Left kidney (tissue), 8 donors: ENCODE measurements at places on chromosomes 1 and 21. TPM values are rescaled to one million over a fixed set of nuclear protein-coding genes. Genes with fewer than 3 reads are reported as not detected.

Gene LORICRIN
- not detected for polyA plus RNA-seq

Gene ATP6V0B
- polyA plus RNA-seq: 118 TPM

Gene TCHH
- 0.05 TPM for polyA plus RNA-seq

Gene CHRM3
- polyA plus RNA-seq: 8.2 TPM

Gene NUAK2
- 9.3 TPM for polyA plus RNA-seq

Gene ZBTB8A
- polyA plus RNA-seq: 21.9 TPM

Gene KRTAP12-2
- not detected for polyA plus RNA-seq

GRCh38 chr1:178358456-178358855 is 138.3 kb downstream of the CLEC20A start:
- DNase-seq: no peak

DNA sequence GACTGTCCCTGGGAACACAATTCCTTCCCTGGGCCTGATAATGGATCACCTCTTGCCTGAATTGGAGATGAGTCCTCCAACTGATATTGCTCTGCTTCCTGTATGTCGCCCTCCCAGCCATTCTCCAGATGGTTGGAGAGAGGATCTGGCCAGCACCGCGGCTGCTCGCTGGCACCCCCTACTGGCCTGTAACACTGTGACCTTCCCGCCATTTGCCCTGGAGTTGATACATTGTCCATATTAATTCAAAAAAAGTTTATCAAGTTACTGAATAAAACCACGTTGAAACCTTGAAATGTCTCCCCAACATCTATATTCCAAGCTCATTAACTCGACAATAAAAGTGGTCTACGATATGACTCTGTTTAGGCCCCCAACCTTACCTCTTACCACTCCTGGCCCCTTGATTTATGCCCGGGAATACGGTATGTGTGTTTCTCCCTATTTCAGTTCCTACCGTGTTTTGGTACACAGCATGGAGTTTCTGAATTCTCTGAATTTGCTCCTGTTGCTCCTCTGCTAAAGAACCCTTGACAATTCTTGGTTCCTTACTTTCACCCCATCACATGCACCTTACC is 241.8 kb upstream of the KIAA0040 start:
- no peak for DNase-seq

DNA sequence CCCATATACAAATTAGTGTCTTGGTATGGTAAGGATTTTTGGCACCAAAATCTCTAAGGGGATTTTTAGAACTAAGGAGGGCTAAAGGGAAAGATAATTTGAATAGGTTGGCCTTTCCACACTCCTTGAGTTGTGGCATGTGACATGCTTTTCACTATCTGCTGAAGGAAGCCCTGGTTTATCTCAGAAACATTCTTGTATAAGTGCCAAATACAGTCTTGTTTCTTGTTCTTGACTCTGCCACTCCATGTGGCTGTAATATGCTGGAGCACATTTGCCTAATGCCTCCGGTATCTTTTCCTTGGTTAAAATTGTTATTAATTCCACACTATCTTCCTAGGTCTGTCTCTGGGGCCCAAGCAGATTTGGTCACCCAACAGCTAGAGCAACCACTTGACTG is 457.0 kb downstream of the USP25 start:
- DNase-seq: no peak

GRCh38 chr1:158638904-158639303 is 33.8 kb downstream of the OR10Z1 start:
- DNase-seq: no peak

DNA sequence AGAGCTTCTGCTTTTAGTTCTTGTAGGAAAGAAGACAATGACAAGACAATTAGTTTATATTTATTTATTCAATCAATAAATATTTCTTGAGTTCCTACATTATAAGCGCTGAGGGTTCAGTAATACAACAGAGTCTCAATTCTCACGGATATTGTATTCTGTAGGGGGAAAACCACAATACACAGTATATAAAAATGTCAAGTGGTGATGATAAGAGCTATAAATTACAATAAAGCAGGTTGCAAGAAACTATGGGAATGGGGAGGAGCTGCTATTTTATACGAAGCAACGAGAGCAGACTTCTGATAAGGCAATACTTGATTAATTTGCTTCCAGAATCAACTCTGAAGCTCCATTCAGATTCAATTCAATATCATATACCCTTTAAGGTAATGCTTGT is 10.6 kb upstream of the XCL1 start:
- DNase-seq: no peak

DNA sequence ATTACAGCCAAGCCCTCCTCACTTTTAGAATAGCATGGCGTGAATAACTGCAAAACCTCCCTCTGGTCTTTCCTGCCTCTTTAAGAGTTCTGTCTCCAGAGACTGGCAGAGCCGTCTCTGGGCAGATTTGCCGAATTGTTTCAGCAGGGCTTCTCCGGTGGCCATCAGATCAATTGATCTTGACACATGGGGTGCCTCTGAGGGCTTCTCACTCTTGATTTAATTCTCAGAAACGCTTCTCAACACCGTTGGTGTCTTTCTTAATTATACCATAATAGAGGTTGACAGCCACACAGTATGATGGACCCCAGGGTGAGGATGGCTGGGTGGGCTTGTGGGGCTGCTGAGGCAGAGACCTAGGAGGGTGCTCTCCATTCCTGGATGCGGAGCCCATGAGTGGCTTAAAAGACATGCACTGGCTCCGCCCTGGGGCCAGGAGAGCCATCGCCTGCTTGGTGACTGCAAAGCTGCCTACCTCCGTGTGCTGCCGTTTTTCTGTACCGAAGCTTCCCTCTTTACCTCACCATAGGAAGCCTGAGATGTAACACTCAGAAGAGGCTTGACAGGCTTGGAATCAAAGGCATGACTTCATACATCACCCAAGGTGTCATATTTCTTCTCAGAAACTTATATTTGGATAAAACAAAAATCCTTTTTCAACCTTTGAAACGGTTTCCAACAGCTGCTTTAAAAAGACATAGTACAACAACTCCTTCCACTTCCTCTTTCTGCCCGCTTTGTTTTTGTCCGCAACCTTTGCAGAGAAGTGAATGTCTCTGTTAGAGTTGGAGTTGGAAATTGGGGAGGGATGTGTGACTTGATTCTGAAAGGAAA is 82.9 kb downstream of the GALNT2 start:
- DNase-seq: no peak

- no peak for DNase-seq
These were observed 99.6 kb upstream of the DMRTA2 start for GRCh38 chr1:50522691-50523342.

GRCh38 chr1:36650200-36651065 is 167.7 kb upstream of the CSF3R start:
- no peak for DNase-seq

- no peak for DNase-seq
These were observed 5.1 kb upstream of the TMEM222 start for GRCh38 chr1:27316860-27317259.

- DNase-seq: no peak
These were observed 297.9 kb upstream of the GREM2 start for GRCh38 chr1:240909701-240910457.

GRCh38 chr1:224131253-224131652 is 17.3 kb downstream of the FBXO28 start:
- DNase-seq: no peak

DNA sequence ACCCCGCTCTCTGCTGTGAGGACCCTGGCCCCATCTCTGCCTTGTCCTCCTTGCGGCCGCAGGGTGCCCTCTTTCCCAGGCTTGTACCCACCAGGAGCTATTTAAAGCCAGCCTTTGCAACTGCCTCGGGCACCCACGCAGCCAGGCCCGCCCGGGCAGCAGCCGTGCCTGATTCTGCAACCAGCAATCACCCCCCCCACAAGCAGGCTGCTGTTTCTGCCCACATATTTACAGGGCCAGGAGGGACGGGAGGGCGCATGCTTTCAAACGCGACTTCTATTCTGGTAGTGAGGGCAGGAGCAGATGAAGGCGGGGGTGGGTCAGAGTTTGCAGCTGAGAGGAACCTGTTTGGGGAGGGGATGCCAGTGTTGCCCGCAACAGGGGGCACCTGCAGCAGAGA is 13.6 kb downstream of the GABRD start:
- no peak for DNase-seq

- no peak for DNase-seq
These were observed 126.7 kb downstream of the NTNG1 start for GRCh38 chr1:107267489-107267888.

DNA sequence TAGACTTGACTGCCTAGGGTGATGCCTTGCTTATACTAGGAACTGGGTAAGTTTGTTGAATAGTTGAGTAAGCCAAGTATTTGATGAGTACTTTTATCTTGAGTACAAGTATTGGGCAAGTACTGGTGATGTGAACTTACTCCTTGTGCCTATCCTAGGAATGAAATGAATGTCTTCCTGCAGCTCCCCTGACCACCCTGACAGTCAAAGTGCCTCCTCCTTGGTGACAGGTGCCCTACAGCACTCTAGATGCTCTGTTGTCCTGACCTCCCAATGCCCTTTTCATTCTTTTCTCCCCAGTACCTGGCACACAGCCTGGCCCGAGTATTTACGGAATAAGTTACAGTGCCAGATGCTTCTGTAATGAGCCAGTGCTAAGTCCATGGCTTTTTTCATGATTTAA is 25.5 kb downstream of the PCSK9 start:
- DNase-seq: no peak

GRCh38 chr21:32732544-32732943 is 4.7 kb upstream of the SYNJ1 start:
- no peak for DNase-seq

GRCh38 chr1:41981796-41982195 is 63.1 kb upstream of the HIVEP3 start:
- DNase-seq: no peak

- no peak for DNase-seq
These were observed 31.1 kb downstream of the GNAI3 start for GRCh38 chr1:109579491-109579890.

DNA sequence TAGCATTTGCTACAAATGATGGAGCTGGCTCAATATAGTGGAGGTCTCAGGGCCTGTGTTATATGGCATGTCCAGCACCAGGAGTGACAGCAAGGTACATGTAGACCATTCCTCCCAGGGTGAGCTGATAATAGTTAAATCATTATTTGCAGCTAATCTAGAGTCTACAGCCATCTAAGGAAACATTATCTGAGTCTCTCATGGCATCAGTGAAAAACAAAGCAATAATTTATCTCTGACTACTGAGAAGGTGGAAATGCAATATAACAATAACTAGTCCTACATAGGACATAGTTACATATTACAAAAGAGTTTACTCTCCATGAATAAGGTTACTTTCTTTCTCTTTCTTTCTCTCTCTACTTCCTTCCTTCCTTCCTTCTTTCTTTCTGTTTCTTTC is 143.4 kb upstream of the KCNK2 start:
- no peak for DNase-seq

DNA sequence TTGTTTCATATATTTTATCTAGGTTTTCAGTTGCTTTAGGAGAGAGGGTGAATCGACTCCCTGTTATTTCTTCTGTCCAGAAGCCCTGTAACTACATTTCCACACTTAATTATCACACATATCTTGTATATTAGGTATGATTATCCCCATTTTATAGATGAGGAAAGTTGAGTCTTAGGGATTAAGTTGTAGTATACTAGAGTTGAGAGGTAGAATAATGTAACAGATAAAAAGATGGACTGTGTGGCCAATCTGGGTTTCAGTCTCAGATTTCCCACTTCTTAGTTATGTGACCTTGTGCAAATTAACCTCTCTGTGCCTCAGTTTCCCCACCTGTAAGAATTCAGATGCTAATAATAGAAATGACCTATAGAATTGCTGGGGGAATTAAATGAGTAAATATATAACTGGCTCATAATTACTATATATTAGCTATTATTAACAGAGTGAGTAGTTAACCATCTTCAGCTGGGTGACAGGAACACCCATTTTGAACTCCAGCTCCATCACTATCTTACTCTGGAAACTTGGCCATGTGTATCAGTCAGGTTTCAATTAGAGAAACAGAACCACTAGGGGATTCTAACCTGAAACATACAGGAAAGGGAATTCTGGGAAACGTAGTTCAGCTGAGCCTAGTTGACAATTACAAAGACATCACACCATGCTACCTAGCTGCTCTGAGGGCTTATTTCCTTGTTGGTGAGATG is 20.4 kb upstream of the FOXO6 start:
- no peak for DNase-seq

DNA sequence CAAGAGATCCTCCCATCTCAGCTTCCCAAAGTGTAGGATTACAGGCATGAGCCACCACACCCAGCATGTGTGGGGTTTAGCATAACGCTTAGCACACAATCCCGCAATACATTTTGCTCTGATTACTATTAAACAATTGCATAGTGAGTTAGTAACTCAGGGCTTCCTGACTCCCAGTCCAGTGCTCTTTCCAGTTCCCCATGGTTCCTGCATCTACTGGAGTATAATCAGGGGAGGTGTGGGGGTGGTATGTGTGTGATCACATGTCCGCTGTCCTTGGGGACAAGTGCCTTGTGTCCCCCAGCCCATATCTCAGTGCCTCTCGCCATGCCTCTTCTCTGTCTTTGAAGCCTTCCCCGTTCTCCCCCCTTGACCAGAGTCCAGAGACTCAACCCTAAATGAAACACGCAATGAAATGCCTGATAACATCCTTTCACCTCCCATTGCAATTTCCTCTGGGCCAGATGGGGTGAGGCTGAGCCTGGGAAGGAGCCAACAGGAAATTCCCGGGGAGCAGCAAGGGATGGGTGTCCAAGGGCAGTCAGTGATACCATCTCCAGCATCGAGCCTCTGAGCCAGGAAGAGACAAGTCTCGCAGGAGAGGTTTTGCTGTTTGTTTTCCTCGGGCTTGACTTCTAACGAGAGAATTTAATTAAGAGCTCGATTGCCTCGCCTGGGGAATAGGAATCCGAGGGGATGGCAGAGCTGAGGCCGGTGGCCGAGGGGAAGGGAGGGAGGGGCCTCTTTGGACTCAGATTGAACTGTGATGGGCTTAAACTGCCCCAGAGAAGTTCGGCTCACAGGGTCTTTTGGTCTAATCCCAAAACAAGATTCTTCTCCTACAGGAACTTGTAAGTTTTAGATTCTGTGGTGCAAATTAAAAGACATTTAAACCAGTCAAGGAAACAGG is 7.7 kb upstream of the HTR1D start:
- no peak for DNase-seq

GRCh38 chr1:150843474-150843873 is 32.9 kb downstream of the ARNT start:
- no peak for DNase-seq

GRCh38 chr1:38005195-38006007 is at the start of gene FHL3:
Gene FHL3, minus strand, starts transcription at chr1:38005514. Its CDS starts 6,102 bp downstream, at chr1:37999412.
- no peak for DNase-seq

DNA sequence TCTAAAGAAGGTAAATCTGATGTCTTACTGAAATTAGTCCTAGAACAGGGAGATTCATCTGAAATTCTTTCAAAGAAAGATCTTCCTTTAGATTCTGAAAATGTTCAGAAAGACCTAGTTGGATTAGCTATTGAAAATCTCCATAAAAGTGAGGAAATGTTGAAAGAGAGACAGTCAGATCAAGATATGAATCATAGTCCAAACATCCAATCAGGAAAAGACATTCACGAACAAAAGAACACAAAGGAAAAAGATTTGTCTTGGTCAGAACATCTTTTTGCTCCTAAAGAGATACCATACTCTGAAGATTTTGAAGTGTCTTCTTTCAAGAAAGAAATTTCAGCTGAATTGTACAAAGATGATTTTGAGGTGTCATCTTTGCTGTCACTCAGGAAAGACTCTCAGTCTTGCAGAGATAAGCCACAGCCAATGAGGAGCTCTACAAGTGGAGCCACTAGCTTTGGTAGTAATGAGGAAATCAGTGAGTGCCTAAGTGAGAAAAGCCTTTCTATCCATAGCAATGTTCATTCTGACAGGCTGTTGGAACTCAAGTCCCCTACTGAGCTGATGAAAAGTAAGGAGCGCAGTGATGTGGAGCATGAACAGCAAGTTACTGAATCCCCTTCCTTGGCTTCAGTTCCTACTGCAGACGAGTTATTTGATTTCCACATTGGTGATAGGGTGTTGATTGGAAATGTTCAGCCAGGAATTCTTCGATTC is 61.6 kb upstream of the QSOX1 start:
- no peak for DNase-seq
